RWPE2 (cell line): ENCODE measurements at places on chromosomes 5 and 9.

GRCh38 chr5:180083529-180084060 lies 12.0 kb upstream of the RNF130 start:
- DNase-seq = no peak

- no peak for DNase-seq
Observed at GRCh38 chr5:93257616-93258015, 323.4 kb downstream of the NR2F1-AS1 start.

DNA sequence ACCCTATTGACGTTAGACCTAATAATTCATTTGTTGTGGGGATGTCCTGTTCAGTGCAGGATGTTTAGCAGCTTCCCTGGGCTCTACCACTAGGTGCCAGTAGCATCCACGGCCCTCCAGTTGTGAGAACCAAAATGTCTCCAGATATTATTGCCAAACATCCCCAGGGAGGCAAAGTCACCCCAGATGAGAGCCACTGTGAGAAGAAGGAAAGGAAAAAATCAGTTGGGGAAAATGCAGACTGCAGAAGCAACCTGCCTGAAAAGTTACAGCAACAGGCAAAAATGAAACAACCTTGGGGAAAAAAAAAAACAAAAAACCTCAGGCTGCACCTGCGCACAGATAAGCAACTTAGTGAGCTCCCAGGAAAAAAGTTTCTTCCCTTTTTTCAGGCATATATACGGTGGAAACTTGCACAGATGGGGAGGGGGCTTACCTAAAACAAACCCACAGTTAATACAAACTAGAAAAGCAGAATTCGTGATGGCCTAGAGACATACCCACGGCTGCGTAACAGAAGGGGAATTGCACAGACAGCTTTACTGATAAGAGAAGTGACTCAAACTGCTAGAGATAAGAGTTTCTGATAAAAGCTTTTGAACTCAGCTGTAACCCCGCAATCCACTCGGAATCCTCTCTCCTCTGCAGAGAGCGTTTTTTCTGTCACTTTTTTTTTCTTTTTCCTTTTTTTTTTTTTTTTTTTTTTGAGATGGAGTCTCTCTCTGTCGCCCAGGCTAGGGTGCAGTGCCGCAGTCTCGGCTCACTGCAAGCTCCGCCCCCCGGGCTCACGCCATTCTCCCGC lies 29.8 kb upstream of the FBP1 start:
- DNase-seq = no peak

GRCh38 chr9:115945009-115945431 lies 208.6 kb upstream of the PAPPA start:
- no peak for DNase-seq

- DNase-seq = no peak
Observed at GRCh38 chr5:24225051-24225450, 419.7 kb downstream of the CDH10 start.

DNA sequence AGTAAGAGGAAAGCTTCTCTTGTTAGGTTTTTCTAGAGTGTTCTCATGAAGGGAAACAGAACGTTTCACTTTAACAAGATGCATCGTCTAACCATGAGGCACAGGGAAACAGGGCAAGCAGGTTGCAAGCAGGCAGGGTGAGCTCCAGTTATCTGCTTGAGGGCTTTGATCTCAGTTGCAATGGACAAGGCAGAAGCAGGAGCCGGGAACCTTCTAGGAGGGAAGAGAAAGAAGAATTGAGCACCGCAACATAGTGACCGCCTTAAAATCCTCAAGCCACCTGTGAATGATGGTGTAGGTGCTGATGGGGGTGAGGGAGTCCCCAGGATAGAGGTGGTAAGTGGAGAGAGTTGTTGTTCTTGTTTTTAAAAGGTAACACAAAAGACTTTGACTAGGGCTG lies 22.9 kb upstream of the ZSWIM6 start:
- no peak for DNase-seq

DNA sequence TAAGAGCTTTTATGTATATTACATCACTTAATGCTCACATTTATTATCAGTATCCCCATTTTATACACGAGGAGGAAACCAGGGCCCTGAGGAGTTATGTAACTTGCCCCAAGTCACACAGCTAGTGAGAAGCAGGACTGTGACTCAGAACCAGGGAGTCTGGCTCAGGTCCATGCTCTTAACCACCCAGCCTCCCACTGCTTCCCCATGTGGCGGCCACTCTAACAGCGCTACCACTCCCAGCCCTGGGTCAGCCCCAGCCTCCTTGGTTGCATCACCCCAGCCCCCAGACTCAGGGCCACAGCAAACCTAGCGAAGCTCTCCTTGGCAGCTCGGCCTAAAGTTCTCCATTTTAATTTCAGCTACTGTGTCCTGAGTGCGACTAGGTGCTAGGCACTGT lies 159.1 kb downstream of the PAX5 start:
- DNase-seq = no peak

DNA sequence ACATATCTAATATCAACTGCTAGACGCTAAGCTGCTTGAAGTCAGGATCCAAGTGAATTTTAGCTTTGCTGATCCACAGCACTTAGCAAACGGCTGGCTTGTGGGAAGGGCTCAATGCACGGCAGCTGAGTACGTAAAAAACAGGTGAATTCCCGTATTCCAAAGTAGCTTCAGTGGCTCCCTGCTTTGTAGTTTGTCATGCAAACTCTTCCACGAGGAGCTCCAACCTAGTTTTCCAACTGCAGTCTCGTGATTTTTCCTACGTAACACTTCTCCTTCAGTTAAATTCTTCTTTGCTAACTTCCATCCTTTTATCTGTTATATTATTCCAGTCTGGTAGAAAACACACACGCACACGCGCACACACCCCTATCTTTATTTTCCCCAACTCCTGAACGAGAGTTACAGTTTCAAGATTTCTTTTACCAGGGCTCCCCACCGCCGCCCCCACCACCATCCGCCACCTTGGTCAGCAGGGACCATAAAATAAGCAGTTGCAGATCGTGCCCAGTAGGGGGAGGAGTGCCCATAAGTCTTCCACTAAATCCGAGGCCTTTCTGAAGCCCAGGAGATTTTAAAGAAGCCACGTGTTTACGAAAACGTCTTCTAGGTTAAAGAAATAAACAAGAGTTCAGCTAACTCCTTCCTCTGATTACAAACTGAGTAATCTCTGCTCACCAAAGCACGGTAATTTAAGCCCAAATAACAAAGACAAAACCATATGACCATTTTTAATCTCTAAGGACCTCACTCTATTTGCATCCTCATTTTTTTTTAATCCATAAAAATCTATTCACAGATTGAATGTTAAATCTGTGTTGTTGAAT lies 34.8 kb upstream of the TRIO start:
- no peak for DNase-seq

DNA sequence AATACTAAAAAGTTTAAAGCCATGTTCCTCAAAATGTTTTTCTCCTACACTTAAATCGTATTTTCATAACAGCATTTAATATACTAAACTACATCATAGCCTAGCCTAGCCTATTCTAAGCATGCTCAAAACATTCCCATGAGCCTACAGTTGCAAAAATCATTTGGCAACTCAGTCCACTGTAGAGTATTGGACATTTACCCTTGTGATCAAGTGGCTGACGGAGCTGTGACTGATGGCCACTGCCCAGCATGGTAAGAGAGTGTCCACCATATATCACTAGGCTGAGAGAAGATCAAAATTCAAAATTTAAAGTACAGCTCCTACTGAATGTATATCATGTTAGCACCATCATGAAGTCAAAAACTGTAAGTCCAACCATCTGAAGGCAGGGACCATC lies 30.9 kb downstream of the SEMA5A start:
- no peak for DNase-seq

DNA sequence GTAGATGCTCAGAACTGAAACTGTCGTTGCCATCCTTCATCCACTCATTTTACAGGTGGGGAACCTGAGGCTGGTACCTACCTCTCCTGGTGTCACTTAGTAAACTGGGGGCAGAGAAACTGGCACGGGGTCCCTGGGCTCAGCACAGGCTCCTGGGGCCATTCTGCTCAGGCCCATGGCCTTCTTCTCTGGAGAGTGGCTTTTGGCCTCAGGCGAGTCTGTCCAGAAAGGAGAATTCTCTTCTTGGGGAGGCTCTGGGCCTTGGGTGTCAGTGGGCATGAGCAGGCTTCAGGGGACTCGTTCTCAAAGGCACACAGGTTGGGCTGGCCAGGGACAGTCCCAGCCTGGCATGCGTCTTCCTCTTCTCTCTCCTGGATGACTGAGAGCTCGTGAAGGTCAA lies 24.6 kb downstream of the COL5A1 start:
- DNase-seq = peak; percentile 29

GRCh38 chr5:60722416-60722815 lies 22.4 kb upstream of the DEPDC1B start:
- DNase-seq = no peak

DNA sequence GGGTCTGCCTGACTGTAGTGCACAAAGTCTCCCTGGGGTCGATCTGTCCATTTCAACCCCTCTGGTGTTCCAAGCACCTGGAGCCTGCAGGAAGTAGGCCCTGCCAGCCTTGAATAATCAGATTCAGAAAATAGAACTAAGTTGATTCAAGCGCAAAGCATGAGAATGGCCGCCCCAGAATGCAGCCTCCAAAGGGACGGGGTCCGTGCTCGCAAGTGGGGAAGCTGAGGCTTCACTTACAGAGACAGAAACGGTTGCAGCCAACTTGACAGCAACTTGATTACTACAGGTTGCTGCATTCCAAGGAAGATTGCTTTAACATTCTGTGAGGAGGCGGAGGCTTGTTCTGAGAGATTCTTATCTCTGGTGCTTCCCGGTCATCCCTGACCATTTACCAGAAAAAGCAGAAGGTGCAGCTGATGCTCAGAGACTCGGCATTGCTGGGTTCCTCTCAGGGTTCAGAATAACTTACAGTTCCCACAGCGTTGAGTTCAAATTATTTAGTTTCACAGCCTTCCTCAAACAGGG lies 14.9 kb upstream of the LRRC14B start:
- peak; percentile 34 for DNase-seq

DNA sequence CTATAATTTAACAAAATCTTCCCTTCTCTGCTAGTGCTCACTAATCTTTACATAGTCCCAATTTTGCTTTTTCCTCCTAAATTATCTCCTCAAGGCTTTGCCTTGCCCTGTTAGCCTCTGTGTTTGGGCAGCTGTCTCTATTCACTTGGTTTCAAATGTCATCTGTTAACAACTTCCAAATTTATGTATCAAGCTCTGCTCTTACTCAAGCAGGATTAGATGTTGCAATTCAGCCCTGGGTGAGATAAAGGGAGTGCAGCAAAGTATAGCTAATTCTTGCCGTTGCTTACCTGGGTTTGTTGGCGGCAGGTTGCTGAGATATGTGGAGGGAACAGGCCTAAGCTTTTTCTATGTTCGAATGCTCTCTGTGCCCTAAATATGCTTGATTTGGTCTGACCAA lies 483.8 kb downstream of the DMAC1 start:
- no peak for DNase-seq

GRCh38 chr9:99725852-99726251 lies 95.8 kb upstream of the NR4A3 start:
- no peak for DNase-seq

GRCh38 chr9:133640580-133641395 lies 4.6 kb downstream of the DBH start:
- DNase-seq = no peak

DNA sequence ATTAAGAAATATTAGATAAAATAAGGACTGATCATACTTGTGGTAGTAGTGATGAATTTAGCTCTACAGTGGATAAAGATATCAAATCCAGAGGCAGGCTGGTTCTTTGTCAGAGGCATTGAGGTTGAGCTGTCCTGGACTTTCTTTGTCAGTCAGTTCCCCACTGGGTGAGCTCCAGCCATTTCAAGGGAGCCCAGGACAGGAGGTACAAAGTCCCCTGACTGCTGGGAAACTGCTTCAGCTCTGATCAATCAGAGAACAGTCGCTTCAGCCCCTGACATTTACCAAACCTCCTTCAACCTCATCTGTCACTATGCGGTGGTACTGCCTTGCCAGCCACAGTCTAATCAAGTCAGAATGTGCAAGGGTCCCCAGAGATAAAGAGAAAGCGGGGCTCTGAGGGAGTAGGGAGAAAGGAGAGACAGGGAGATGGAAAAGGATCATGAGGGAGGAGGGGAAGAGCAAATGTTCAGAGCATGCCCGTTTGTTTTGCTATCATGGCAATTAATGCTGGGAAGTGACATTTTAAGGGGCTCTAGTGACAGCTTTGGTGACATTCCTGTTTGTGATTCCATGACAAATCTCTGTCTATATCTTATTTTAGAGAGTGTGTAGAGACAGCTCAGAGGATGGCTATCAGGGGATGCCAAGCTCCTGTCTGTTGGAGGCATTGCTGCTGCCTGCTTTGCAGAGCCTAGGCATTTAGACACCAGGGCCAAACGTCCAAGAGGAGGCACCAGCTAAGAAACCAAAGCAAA lies 223.2 kb downstream of the ASTN2 start:
- DNase-seq = no peak

- no peak for DNase-seq
Observed at GRCh38 chr9:75198436-75198835, 110.1 kb downstream of the OSTF1 start.

DNA sequence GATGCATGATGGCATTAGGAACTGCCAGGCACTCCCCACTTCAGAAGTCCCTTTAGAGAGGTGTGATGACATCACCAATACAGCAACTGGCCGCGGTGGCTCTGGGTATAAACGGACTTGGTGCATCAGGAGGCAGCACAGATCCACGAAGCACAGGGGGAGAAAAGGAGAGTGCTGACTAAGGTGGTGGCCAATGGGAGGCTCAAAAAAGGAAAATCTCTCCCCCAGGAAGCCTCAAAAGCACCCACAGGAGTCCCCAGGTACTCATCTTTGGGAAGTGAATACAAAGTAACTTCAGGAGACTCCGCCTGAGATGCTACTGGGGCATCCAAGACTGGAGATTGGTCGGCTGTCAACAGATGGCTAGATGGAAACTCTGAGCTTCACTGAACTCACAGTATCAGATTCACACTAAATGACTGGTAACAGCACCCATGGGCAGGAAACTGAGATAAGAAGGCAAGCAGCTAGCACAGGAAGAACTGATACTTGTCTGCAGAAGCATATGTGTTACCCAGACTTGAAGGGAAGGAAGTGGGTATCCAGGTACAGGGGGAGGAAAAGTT lies 7.6 kb downstream of the TTC39B start:
- no peak for DNase-seq

GRCh38 chr5:59943452-59944113 lies 50.1 kb upstream of the PDE4D start:
- DNase-seq = no peak

DNA sequence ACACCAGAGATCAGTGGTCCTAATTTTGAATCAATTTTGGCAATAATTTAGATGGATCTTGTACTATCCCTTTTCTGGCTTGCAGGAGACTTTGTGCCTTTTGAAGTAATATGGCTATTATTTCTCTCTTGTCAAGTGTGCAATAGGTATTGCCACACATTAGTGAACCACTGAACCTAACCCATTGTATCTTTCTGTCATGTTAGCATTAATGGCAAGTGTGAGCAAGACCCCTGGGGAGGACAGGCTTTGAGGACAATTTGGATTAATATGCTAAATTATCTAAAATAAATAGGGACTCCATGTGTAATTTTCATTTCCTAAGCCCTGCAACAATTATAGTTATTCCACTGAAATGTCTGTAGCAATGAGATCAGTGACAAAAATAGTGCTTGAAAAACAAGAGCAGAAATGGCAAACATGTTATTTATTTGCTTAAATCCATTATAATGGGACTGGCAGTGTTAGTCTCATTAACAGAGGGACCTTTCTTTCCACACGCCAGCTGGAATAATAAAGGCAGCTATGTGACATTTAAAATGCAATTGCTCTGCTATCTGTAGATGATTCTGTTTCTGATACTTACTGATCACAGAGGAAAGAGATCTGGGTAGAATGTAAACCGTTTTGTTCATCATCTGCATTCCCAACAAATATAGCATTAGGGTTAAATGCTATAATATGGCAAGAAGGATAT lies 753.3 kb upstream of the ZNF608 start:
- no peak for DNase-seq
